ENCODE measurements at places on chromosomes 2 and 18. TPM values are rescaled to one million over a fixed set of nuclear protein-coding genes. Genes with fewer than 3 reads are reported as not detected.

REG3A gene
- not detected for total RNA-seq

CNDP1 gene
- not detected for total RNA-seq

SLC16A14 gene
- 7.9 TPM for total RNA-seq

DNA sequence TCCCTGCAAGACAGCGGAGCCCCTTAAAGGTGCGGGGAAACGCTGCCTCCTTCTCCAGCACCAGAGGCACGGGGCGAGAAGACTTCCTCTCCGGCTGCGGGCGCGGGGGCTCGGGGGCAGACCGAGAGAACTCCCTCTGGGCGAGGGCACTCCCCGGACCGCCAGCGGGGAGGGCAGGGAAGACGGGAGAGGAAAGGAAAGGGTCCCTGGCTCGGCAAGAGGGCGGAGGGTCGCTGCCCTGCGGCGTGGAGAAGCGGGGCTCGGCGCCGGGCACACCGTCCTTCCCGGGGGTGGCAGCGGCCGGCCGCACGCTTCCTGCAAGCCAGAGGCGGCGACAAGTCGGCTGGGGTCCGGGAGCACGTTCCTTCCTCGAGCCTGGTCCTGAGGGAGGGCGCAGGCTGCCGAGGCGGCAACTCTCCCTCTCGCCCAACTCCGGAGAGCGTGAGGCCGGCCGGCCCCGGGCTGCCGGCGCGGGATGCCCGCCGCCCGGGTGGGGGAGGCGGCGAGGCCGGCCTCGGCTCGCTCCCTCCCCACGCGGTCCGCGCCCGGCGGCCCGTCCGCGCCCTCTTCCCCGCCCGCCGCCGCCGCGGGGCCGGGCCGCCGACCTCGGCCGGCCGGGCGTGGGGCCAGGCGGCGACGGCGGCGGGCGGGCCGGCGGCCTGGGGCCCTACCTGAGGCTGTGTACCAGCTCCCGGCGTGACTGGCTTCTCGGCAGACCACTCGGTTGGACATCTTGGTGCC lies 1.1 kb downstream of the MEMO1 start:
- no peak for DNase-seq

DNA sequence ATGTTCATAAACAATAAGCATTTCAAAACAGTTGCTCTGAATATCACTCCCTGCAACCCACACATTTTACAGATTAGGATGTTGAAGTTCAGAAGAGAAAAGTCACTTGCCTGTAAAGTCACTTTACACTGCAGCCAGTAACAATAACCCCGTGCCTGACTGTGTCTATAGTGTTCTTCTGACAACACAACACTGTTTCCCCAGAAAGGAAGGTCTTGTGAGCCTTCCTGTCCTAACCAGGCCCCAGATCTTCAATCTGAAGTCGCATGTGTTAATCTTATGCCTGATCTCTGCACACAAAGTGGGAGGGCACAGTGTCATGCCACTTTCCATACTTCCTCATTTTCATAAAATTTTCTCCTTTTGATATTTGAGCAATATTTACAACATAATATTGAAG lies 120.2 kb downstream of the FEZ2 start:
- DNase-seq, result no peak

DNA sequence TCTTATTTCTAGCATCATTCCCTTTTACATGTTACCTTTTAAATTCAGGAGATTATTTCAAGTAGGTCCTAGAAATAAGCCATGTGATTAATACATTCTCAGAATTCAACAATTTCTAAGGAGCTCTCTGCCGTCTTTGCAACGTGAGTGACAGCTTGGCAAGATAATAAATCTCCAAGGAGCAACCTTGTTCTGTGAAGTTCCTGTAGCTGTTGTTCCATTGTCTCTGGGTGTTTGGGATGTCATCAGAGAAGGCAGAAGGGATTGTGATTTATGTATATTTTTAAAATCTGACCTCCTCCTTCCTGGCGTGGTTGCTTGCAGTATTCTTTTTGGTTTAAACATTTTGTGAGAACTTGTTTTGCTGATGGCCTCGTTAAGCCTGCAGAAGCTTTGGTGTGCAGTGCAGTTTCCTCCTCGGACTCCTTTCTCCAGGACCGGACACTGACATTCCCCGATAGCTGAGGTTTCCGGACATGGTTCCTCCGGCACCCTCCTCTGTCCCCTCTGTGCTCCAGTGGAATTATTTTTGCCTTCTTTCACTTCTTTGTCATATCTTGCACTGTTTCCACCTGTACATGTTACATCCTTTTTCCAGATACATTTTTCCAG lies 33.7 kb downstream of the RAMP1 start:
- no peak for DNase-seq

GRCh38 chr2:145598434-145598833 lies 1078.5 kb upstream of the ZEB2 start:
- DNase-seq, result no peak

GRCh38 chr2:16664052-16664731 lies 1.4 kb downstream of the CYRIA start:
- no peak for DNase-seq

GRCh38 chr18:59085797-59086196 lies 53.9 kb upstream of the SEC11C start:
- no peak for DNase-seq

DNA sequence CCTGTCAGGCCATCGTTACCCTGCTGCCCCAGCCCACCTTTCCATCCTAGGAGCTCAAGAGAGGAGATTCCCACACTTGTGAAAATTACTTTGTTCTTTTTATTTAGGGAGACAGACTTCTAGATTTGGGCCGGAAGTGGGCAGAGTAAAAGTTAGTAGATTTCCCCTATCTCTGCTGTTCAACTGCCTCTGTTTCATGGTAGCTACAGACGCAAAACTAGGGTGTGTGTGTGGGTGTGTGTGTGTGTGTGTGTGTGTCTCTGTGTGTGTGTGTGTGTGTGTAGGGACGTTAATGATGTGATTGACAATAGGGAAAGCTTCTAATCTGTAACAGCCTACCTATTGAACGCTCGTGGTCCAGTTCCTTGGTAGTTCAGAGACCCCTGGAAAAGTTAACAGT lies 438 bp downstream of the PSMA8 start:
- no peak for DNase-seq
